ENCODE measurements at places on chromosomes 1 and 21. TPM values are rescaled to one million over a fixed set of nuclear protein-coding genes. Genes with fewer than 3 reads are reported as not detected.

The NPHP4 gene
- total RNA-seq, result 9.9 TPM

- DNase-seq, result no peak
These were observed 24.4 kb downstream of the FTCD start for GRCh38 chr21:46130831-46131587.

DNA sequence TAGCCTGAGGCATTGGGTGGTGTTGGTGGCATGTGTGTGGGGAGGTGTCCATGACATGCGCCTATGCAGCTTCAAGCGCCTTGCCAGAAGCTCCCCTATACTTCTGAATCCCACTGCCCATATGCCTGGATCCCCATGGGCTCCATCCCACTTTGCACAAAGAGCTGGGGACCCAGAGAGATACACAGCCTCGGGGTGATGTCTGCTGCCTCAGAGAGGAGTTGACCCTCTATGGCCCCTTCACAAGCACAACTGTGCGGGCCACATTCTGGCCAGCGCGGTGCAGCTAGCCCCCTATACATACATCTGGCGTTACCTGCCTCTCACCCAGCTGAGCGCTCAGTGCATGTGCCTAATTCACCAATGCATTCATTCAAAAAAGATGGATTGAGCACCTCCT lies 9.6 kb upstream of the PTPRF start:
- DNase-seq, result no peak

The TARS2 gene
- total RNA-seq, result 28.5 TPM

- no peak for DNase-seq
These were observed 167.1 kb downstream of the ZBTB18 start for GRCh38 chr1:244218220-244218619.

DNA sequence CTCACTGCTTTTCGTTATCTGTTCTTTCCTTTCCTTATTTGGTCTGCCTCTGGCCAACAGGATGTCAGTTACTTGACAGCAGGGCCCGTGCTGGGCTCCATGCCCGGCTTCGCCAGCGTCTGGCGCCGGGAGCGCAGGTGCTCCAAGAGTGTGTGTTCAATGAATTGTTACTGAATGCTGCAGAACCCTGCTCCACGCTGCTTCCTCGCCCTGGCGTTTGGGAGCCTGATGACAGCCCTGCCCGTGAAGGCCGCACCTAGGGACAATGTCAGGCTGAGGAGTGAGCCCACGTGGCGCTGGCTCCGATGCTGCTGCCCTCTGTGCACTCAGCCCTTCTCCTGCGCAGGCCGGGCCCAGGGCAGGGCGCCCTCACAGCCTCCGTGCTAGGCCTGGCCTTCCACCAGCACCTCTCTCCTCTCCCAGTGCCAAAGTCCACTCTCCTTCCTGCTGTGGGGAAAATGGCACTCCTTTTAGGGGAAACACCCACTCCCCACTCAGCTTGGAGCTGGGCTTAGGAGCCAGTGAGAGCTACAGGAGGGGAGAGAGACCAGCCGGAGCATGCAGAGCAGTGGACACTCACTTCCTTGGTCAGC lies 51.4 kb downstream of the ACBD3 start:
- no peak for DNase-seq

GRCh38 chr1:31759298-31760023 lies 4.7 kb downstream of the ADGRB2 start:
- no peak for DNase-seq

DNA sequence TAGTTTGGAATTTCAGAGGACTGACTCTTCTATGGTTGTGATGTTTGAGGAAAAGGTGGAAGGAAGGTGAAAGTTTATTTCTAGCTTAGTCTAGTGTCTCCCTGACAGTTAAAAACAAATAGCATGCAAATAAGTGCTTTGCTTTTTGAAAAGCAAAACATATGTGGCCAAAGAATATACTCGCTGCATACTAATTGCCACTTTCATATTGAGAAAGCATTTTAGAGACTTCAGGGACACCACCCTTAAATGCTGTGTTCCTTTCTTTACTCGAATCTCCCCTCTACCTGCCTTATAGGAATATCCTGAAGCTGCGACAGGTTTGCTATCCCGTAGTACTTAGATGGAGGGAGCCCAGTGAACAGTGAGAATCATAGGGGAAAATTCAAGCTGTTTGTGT lies 23.2 kb downstream of the GLUL start:
- no peak for DNase-seq

DNA sequence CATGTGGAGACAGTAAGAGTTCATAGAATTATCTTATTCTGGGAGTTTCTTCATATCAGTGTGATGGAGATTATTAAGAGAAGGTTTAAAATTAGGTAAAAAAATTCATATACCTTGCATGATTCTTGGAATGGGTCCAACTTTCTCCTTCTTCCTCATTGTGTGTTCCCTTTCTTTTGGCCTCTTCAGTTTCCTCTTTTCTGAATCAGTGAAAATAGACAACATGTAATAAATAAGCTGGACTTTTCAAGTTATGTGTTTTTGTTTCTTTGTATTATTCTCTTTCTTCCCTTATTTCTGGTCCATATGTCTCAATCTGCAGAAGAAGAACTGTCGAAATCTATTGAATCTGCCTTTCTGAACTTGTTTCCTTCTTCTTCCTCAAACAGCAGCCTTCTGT lies 30.5 kb downstream of the C4BPA start:
- DNase-seq, result no peak

GRCh38 chr1:28195780-28196179 lies 19.3 kb upstream of the PTAFR start:
- no peak for DNase-seq

DNA sequence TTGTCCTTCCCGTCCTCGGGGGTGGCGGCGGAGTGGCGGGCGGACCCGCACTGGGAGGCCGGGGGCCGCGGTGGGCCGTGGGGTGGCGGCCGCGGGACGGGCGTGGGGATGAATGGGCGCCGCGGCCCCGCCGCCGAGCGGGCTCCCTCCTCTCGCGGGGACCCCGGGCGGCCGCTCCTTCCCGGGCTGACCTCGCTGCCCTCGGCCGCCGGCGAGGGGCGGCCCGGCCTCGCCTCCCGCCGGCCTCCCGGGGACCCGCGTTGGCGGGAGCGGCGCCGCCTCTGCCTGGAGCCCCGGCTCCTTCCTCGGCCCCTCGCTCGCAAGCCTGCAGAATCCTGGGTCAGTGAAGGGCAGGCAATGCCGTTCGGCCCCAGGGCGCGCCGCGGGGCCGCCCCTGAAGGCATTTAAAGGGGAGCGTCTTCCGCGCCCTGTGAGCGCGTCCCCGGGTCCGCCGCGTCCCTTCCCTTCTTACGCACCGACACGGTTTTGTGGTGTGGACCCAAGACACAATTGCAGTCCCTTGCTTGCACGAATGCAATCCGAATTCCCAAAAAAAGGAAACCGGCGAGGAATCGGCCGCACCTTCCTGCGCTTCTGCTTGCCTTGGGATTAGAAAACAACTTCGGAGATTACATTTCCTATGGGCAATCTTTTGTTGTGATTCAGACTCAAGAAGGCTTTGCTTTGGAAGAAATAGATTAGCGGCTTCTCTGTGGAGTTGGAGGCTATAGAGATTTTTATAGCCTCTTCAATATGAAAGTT lies 776 bp downstream of the ITSN1 start:
- peak; percentile 10 for DNase-seq

The KRTAP11-1 gene
- total RNA-seq, result not detected

Data from T-helper 17 cell (primary cell).